ENCODE measurements at places on chromosomes 5 and 9.

DNA sequence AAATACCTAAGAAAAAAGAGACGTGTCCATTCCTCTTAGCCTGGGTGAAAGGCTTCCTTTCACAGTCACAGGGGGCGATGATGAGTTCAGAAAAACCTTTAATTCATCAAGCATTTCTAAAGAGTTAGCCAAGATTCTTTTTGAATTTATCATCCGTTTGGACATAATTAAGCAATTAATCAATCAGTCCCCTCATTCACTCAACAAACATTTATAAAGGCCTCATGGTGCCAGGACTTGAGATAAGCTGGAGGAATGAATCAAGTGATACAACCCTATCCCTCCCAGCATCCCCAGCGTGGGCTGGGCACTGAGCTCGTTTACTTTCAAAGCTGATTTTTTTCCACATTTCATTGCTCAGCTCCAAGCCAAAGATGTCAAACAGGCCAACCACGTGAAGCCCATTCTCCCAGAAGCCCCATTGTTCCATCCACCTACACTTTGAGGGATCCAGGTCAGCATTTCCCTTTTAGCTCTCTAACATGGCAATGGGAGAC, 140.5 kb downstream of the SLIT3 start:
- no peak for DNase-seq

DNA sequence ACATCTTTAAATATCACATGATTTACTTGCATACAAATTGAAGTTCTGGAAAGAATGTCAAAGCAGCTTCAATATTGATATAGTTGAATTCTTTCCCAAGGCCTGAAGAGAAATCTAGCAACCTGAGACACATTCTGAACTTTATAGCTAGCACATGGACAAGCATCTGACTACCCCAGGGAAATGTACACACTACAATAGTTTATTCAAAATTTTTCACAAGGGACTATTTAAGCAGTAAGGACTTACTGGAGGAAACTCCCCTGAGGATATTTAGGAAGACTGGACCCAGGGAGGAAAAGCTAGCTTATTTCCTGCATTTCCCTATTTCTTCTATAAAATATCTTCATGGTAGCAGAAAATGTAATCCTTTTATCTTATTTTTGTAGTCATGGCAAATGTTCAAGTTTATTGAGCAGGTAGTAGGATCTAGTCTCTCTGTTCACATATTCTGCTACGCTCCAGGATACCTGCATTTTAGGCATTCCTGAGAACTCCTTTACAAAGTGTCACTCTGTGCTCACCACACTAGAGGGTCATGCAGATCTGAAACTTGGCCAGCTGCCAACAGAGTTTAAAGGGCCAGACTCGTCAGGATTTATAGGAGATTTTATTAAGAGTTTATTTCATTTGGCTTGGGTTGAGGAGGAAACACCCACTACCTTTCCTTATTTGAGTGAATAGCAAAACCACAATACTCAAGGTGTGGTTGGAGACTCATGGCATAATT, 348.4 kb upstream of the FTMT start:
- DNase-seq, result no peak

- no peak for DNase-seq
Measured at GRCh38 chr9:135321580-135321979, 158.0 kb upstream of the PPP1R26 start.

DNA sequence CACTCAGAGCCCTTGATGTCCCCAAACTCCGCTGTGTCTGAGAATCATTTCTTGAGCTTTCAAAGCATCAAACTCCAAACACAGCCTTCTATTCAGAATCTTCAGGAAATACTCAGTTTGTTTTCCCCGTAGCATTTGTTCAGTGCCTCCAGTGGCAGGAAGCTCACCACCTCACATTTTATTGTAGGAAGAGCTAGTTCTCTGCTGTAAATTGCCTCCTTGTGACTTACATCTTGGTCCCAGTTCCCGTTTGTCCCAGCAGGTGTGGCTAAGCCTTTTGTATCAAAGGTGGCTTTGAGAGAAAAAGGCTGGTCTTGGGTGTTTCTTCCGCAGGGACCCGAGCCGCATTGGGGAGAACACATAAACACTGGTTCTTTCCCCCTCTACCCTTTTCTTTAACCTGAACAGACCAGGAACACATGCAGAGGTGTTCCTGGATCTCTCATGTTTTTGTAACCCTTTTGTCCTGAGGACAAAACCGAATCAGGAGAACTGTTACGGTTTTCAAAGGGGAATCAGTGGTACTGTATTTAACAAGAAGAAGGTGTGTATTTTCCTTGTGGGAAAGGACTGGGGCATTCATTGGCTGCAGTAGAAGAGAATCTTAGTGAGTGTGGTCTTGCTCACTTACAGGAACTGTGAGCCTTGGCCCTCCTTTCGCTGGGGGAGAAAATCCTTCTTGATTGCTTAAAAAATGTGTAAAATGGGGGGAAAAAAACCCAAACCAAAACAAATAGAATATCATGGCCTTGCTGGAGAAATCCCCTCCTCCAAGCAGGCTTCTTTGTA, 1.9 kb downstream of the OSMR start:
- no peak for DNase-seq

- DNase-seq, result no peak
Measured at GRCh38 chr5:55535199-55535905, 588 bp upstream of the PLPP1 start.
